COLO829 (cell line): ENCODE measurements at places on chromosomes 16 and 17.

DNA sequence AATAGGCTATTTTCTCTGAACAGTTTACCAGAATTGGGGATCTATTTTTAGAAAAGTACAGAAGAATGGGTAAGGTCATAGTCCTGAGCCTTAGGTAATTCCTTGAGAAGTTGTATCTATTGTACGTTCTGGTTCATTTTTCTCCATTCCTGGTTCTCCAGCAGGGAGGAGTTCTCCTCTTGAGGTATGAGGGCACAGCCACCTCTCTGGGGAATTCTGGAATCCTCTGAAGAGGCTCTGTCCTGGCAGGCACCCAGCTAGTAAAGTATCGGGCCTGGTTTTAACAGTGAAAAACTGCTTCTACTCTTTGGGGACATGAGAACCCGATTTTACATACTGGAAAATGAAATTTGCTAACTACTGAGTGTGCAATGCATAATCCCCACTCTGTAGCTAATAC is 19.6 kb upstream of the PMFBP1 start:
- DNase-seq = no peak

DNA sequence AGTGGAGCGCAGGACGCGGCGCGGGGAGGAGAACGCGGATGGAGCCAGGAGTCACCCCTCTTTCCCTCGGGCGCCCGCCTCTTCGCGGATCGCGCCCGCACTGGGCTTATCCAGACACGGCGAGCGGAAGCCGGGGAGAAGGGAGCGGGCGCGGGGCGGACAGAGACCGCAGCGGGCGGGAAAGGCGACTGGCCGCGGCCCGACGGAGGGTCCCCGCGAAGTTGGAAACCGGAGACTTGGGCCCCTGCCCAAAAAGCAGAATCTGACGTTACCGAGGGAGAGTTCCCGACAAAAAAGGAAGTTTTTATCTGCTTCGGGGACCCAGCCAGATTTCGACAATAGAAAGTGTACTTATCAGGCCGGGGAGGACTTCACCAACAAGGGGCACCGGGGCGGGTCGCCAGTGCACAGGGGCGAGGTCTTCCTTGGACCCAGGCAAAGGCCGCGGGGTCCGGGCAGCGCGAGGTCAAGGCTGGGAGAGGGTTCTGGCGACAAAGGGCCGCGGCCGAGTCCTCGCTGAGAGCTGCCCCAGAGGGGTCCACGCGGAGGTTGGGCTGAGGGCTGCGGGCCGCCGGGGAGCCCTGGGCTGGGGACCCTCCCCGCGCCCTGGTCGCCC is 519 bp downstream of the ST6GALNAC2 start:
- no peak for DNase-seq

- no peak for DNase-seq
Measured at GRCh38 chr17:56890906-56891674, 22.8 kb downstream of the TRIM25 start.

DNA sequence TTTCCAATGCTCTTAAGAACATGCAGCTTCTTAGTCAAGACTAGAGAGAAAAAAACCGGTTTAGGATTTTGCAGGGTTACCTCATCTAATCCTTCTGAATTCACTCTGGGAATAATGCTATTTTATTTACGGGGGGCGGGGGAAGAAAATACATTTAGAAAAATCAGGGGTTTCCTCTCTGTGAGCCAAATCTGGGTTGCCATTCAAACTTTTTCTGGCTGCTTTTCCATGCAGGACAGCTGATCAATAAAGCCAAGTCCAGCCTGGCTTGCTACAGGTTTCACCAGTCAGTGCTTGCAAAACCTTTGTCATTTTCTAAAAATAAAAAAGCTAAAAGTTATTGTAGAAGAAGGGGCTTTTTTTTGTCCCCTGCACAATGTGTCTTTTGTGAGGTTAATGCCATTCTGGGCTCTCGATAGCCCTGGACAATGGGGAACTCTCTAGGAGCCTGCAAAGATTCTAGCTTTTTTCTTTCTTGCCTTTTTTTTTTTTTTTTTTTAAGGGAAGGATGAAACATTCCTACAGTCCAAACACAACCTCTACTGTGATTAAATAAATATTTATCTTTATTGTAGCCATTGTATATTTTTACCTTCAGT is 13.1 kb upstream of the ZFHX3 start:
- no peak for DNase-seq

DNA sequence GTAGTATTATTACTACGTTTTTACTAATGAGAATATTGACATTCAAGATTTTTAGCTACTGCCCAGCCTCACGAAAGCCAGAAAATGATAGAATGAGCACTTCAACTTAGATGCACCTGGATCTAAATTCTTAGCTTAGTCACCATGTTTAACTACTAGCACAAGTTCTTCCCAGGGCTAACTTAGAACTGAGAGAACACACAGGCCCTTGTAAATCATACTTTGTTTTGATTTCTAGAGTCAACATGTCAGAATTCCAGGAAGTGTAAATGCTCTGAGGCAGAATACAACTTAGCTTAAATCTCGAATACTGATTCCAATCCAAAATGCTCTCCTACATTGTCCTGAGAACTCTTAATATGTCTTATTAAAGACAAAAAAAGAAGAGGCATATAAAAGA is 6.8 kb upstream of the ACSM1 start:
- no peak for DNase-seq

DNA sequence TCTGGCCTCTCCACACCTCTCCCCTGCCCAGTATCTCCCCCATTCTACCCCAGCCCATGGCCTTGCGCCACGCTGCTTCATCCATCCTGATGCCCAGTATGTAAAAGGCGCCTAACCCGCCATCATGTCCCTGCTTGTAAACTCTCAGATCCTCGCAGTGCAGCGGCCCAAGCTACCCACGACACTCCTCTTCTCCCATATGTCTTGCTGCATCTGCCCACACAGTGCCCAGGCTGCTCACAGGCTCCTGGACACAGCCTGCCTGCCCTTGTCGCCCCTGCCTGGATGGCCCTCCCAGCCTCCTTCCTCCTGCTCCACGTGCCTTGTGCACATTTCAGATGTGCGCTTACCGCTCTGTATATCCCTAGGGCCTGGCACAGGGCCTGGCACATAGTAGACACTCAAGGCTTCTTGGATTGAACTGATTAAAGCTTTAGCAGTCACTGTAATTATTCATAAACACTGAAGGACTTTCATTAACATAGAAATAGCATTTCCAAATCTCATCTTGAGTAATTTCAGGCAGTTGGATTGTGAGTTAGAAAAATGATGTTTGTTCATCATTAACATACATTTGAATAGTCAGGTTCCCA is 129.1 kb downstream of the CLEC16A start:
- no peak for DNase-seq

GRCh38 chr17:6080711-6081430 is 10.7 kb downstream of the WSCD1 start:
- no peak for DNase-seq

GRCh38 chr17:31535581-31535981 is 144.1 kb downstream of the RAB11FIP4 start:
- no peak for DNase-seq

- DNase-seq = no peak
Measured at GRCh38 chr17:4710693-4711634, 532 bp downstream of the ARRB2 start.

DNA sequence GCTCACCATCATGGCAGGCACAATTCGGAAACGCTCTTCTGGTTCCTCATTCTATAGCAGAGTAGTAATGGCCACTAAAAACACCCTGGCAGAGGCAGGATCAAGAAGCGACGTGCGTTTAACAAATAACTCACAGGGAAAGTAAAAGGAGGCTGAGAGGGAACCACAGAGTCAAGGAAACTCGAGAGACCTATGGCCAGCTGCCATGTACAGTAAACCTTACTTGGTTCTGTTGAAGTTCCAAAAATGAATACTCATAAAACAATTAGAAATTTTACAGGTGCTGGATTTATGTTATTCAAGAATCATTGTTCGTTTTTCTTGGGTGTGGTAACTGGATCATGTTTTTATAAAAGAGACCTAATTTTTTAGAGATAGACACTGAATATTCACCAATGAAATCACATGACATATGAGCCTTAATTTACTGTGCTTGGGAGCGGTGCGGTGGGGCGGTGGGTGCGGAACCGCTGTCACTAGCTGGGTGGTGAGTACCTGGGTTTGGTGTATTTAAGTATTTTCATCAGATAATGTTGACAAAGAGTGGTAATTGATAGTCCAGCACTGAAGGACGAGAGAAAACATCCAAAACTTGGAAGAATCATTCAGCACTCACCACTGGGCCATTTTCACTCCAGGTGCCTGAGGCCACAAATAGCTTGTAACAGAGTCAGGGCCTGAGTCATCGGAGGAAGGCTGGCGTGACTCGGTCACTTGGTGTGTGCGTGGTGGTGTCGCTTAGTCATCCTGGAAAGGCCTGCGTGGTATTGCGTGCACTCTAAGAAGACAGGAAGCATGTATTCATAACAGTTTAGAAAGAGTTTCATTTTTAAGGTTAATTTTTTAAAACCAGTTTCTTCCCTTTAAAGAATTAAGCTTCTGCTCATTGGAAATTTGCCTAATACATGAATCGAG is 135.4 kb upstream of the CHMP6 start:
- DNase-seq = peak; percentile 83

DNA sequence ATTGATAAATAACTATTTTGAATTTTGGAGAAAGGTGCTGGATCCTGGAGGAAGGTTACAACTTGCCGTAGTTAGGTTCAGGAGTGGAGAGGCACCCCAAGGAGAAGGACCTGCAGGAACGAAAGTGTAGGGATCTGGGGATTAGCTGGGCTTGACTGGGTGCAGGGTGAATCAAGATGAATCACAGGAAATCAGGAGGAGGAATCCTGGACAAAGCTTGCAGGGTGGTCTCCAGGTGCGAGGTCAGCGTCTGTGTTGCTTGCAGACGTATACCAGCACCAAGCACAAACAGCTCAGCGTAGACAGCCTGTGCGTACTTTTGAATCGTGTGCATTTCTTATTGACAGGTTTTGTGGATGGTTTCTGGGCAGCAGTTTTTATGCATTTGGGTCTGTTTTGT is 144.3 kb downstream of the MSI2 start:
- DNase-seq = no peak

DNA sequence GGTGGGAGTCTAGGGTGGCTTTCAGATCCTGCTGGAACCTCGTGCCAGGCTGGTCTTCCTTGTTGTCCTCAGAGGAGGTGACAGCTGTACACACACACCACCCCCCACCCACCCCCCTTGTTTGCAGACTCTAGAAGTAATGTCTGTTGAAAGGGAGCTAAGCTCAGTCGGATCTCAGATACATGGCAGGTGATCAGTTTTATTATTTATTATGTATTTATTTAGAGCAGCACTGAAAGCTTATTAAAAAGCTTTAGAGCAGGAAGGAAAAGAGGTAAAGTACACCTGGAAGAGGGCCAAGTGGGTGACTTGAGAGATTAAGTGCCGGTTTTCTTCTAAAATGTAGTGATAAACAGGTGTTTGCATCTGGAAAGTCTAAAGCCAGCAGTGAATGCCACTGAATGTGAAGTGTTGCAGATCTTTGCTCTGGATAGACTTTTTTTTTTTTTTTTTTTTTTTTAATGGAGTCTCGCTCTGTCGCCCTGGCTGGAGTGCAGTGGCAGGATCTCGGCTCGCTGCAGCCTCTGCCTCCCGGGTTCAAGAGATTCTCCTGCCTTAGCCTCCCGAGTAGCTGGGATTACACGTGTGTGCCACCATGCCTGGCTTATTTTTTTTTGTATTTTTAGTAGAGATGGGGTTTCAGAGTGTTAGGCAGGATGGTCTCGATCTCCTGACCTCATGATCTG is 40.2 kb downstream of the FOXK2 start:
- DNase-seq = no peak

GRCh38 chr17:28612531-28612930 is 1.5 kb downstream of the RSKR start:
- no peak for DNase-seq

DNA sequence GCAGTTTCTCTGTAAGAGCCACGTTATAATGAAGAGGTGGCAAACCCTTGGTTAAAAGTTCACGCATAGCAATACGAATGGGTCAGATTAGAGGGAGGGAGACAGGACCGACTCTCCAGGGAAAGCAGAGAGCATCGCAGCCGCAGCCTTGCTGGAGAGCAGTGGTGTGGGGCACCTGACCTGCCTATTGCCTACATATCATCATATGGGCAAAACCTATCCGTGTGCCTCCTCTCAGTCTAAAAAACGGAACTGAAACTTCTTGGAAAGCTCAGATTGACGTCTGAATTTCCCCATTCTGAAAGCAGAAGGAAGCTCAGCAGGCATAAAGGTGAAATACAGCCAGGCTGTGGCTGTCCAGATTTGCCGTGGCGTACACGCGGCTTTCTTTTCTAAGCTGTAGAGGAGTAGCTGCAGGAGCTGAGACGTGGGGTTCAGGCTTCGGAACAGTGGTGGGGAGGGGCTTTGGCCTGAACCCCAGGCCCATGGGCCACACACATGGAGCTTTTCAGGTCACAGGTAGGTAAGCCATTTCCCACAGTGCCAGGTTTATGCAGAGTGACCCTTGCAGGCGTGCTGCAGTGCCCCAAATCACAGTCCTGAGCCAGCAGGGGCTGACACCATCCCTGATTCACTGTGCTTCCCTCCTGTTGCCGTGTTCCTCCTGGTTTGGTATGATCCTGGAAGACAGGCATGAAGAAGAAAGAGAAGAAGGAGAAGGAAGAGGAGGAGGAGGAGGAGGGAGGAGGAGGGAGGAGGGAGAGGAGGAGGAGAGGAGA is 41.6 kb upstream of the TNRC6C start:
- DNase-seq = no peak

GRCh38 chr16:81649561-81650184 is 129.4 kb upstream of the PLCG2 start:
- DNase-seq = no peak

GRCh38 chr17:29091606-29092289 is 48.8 kb downstream of the PIPOX start:
- DNase-seq = no peak

DNA sequence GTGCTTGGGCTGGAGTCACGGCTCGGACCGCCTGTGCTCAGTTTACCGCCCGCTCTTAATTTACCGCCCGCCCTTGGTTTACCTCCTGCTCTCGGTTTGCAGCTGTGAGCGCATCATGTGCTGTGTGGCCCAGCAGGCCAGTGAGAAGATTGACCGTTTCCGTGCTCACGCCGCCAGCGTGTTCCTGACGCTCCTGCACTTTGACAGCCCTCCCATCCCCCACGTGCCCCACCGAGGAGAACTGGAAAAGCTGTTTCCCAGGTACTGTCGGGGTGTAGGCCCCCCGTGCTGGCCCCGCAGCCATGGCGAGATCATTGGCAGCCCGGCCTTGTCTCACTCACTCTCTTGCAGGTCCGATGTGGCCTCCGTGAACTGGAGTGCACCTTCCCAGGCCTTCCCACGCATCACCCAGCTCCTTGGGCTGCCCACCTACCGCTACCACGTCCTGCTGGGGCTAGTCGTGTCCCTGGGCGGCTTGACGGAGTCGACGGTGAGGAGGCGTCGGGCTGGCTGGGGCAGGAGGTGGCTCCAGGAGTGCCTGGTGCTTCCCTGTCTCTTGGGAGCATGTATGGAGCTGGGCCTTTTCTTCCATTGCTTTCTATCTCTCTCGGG is 89.3 kb upstream of the ZNF750 start:
- DNase-seq = no peak

GRCh38 chr17:17322516-17323510 is 19.6 kb downstream of the NT5M start:
- no peak for DNase-seq

- DNase-seq = no peak
Measured at GRCh38 chr17:72984926-72985325, 107.6 kb downstream of the SLC39A11 start.

- no peak for DNase-seq
Measured at GRCh38 chr17:81027591-81028505, 7.1 kb upstream of the BAIAP2 start.
